ENCODE measurements at places on chromosomes 13 and 19. TPM values are rescaled to one million over a fixed set of nuclear protein-coding genes. Genes with fewer than 3 reads are reported as not detected.

LRRC63 gene
- total RNA-seq, result not detected

ICAM5 gene
- total RNA-seq, result 2.0 TPM

ZNF808 gene
- total RNA-seq, result 22.8 TPM

ZNF121 gene
- total RNA-seq, result 25.4 TPM

TBC1D17 gene
- total RNA-seq, result 71.9 TPM

ZNF493 gene
- 21.0 TPM for total RNA-seq

POLR2I gene
- 61.8 TPM for total RNA-seq

PLIN4 gene
- total RNA-seq, result not detected

PRSS57 gene
- not detected for total RNA-seq

CRB3 gene
- total RNA-seq, result not detected

ACP7 gene
- total RNA-seq, result not detected

WTIP gene
- total RNA-seq, result 25.7 TPM

TLE2 gene
- total RNA-seq, result 14.9 TPM

DNA sequence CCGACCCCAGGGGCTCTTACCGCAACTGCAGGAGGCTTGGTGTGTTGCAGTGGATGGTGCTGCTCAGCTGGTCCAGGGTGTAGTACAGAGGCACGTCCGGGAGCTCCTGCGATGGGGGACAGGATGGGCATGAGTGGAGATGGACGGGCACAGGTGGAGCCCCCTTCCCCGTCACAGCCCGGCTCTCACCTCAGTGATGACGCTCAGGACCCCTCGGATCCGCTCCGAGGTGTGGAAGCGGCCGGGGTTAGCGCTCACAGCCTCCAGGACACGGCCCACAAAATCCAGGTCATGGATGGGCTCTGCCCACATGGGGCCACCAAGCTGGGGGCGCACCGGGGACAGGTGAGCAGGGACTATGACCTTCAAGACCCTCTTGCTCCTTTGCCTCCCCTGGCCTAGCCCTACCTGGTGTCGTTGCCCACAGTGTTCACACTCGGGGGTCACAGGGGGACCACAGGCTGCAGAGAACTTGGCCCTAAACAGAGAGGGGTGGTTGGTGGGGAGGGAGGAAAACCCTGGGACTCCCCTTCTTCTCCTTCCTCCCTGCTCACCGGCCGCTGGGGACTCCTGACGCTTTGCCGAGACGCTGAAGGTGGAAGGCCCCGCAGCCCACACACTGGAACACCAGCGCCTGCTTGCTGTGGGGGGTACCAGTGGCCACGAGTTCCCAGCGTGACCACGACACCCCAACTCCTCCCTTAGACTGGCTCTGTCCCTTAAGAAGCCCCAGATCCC is 6.9 kb upstream of the LYL1 start:
- DNase-seq, result no peak

DNA sequence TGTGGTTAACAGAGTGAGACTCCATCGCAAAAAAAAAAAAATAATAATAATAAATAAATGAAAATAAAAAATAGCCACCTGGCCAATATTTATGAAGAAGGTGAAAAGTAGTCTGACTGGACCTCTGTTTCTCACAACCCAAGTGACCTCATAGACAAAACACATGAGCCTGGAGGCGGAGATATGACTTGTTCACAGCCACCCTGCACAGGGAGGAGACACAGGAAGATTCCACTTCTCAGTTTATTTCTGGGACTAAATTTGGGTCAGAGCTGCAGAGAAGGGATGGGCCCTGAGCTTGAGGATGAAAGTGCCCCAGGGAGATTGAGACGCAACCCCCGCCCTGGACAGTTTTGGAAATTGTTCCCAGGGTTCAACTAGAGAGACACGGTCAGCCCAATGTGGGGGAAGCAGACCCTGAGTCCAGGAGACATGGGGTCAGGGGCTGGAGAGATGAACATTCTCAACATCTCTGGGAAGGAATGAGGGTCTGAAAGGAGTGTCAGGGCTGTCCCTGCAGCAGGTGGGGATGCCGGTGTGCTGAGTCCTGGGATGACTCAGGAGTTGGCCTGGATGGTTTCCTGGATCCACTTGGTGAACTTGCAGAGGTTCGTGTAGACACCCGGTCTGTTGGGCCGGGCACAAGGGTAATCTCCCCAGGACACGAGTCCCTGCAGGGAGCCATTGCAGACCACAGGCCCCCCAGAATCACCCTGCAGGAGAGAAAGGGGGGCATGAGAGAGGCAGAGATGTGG is 9.6 kb downstream of the KLK5 start:
- no peak for DNase-seq

- DNase-seq, result no peak
Observed at GRCh38 chr13:66216728-66217127, 1013.4 kb downstream of the PCDH9 start.

DNA sequence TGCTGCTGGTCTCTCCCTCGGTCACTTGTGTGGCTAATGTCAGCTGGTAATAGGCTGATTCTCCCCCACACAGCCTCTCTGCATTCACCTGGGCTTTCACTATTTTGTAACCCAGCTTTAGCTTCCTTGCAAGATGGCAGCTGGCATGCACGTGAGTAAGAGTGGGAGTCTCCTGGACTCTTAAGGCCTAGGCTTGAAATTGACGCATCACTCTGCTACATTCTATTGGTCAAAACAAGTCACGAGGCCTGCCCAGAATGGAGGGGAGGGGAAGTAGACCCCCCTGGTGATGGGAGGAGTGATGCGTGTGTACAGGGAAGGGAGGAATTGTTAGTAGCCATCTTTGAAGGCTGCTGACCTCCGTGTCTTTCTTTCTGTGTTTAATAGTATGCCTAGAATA is 24.9 kb upstream of the PNMA8B start:
- no peak for DNase-seq

DNA sequence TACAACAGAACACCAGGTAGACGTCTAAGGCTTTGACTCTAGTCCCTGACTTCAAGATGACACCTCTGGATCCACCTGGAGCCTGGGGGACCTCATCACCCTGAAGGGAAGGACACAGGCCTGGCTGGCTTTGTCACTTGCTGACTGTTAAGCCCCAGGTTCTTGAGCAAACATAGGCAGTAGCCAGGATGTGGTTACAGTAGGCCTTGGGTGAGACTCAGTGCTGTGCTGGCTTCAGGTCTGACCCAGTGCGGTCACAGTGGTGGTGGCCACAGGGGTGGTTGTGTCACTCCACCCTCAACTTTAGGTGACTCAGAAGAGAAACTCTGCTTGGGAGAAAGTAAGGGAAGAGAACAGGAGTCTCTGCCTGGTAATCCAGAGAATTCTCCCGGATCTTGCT is 497.8 kb downstream of the UQCRFS1 start:
- DNase-seq, result no peak

GRCh38 chr19:49057636-49058234 is at the start of gene CGB7:
TSS of gene CGB7 (minus strand) at chr19:49057749. CDS start at chr19:49055375, 2,374 bp downstream.
- no peak for DNase-seq

DNA sequence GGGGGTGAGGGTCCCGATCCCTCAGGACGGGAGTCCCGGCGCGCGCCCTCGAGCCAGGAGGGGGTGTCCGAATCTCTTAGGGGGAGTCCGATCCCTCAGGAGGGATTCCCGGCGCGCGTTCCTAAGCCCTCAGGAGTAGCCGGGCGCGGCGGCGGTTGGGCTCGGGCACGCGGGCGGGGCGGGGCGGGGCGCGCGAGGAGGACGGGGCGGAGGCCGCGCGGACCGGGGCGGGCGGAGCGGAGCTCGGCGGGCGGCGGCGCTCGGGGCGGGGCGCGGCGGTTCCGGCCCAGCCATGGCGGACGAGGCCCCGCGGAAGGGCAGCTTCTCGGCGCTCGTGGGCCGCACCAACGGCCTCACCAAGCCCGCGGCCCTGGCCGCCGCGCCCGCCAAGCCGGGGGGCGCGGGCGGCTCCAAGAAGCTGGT is at the start of gene CUL4A:
TSS of gene CUL4A (plus strand) at position 278 of the 423 bp plus-strand sequence. CDS start at position 293, 15 bp downstream.
- DNase-seq, result peak; percentile 89

- no peak for DNase-seq
Observed at GRCh38 chr19:27824108-27824507, 1388.8 kb downstream of the UQCRFS1 start.

DNA sequence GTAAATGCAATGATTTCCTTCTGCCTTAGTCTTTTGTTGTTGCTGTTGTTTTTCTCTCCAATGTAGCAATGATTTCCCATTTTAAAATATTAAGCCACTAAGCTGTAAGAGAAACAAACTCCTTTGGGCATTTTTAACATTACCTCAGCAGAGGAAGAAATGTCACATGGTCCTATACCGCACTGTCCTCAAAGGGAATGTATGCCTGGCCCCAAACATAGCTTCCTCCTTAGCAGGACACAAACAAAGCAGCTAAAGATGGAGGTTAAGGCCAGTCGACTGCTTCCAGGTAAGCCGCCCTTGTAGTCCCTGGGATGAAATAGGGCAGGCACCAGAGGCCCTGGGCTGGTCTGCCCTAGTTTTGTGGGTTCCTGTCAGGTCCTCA is 249.0 kb downstream of the TSHZ3 start:
- DNase-seq, result no peak

DNA sequence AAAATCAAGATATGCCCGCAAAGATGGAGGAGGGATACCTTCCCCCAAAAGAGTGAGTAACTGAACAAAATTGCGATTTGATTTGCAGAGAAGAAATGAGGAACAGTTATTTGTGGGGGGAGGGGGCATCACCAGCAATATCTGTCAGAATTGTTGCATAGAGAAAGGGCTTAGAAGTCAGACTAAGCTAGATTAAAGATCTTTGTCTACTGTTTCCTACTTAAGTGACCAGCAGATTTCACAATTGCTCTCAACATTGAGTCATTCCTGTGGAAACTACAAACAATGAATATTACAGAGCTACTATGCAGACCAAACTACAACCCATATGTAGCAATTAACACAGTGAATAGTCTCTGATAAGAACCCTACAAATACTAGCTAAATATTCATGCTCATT is 27.4 kb downstream of the FPR3 start:
- DNase-seq, result no peak

- no peak for DNase-seq
Observed at GRCh38 chr13:25111585-25111956, 15.6 kb downstream of the PABPC3 start.

DNA sequence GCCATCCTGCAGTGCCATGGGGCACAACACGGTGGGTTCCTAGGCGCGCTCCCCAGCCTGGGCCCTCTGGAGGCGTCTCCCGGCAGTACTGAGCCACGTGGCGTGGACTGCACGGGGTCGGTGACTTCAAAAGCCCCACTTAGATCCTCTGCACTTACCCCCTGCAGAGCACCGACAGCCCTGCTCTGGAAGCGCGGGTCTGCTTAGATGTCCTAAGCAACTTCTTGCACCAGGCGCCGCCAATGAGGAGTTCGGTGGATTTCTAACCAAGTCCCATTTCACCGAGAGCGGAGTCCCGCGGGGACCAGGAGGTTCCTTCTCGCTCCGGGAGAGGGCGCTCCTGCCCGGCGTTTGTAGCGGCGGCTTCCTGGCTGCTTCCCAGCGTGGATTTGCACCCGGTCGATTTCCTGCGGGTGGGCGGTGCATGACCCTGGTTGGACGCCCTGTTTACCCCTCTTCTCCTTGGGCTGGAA is 25.2 kb upstream of the ZNF845 start:
- peak; percentile 80 for DNase-seq

DNA sequence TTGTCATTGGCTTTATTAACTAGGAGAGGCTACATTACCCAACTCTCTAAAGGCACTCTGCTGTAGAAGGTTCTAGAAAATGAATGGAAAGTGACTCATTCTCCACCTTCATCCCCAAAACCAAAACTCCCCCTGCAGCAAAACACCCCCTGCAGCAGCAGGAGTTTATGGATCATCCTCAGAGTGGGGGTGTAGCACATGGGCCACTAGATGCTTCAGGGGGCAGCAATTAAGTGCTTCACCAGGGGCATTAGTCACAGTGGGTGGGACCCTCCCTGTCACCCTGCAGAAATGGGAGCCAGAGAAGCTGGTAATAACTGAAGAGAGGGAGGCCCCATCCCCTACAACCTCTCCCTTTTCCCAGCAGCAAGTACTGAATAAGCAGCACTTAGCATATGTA is 64.5 kb upstream of the MED4 start:
- DNase-seq, result no peak

DNA sequence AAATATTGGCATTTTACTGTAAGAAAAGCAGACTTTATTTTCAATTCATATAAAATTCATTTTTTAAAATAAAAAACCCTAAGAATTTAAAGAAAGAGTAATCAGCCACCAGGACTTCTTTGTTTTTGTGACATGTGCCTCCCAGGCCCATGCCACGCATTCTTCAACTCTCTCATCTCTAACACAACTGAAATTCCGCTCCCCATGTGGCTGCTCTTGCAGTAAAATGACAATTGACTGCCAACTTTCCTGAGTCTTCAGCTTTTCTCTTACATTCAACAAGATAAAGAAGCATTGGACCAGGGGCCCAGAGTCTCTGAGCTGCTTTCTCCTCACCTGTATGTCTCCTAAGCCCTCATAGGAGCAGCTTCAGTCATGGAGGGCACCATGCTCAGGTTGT is 372.1 kb downstream of the UQCRFS1 start:
- no peak for DNase-seq

GRCh38 chr13:114067886-114068651 is 64.4 kb downstream of the RASA3 start:
- DNase-seq, result no peak

GRCh38 chr13:102687520-102687919 is 7.3 kb downstream of the METTL21C start:
- no peak for DNase-seq

DNA sequence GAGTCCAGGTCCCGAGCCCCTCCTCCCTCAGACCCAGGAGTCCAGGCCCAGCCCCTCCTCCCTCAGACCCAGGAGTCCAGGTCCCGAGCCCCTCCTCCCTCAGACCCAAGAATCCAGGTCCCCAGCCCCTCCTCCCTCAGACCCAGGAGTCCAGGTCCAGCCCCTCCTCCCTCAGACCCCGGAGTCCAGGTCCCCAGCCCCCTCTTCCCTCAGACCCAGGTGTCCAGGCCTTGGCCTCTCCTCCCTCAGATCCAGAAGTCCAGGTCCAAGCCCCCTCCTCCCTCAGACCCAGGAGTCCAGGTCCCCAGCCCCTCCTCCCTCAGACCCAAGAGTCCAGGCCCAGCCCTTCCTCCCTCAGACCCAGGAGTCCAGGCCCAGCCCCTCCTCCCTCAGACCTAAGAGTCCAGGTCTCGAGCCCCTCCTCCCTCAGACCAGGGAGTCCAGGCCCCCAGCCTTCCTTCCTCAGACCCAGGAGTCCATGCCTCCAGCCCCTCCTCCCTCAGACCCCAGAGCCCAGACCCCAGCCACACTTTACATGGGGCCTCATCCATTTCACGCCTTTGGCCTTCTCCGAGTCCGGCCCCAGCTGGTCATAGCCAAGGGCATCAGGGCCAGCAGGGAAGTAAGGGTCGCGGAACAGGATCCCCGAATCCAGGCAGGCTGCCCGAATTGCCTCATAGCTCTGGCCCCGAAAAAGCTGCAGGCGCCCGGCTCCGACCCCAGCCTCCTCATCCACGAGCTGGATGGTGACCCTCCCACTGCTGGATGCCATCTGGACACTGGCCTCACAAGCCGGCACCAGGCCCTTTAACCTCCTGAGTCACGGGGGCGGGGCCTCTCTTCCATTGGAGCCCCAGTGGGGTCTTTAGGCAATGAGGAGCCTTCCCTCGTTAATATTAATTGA is 628 bp downstream of the CAPN12 start:
- DNase-seq, result no peak

- DNase-seq, result no peak
Observed at GRCh38 chr19:33564836-33565338, 43.3 kb upstream of the PEPD start.

All from osteocyte (in vitro differentiated cells).